ENCODE measurements at places on chromosomes 12 and 14.

- peak; percentile 36 for DNase-seq
Observed at GRCh38 chr14:73718418-73719251, 4.5 kb upstream of the PNMA1 start.

- no peak for DNase-seq
Observed at GRCh38 chr12:14611640-14612203, 44.0 kb upstream of the PLBD1 start.

- DNase-seq: no peak
Observed at GRCh38 chr12:48356041-48356768, 5.5 kb upstream of the ZNF641 start.

DNA sequence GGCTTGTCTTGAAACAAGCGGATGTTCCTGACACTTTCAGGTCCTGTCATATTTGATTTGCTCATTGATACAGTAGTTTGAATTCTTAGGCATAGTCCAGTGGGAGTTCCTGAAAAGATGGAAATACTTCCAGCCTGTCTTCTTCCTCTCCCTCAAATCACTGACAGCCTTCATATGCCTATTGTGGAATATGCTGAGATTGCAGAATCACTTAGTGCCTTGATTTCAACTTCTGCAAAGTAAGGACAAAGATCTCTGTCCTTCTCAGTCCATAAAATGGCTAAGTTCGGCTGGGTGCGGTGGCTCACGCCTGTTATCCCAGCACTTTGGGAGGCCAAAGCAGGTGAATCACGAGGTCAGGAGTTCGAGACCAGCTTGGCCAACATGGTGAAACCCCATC lies 6.7 kb upstream of the PYGL start:
- no peak for DNase-seq

- no peak for DNase-seq
Observed at GRCh38 chr14:40252817-40253447, 820.7 kb upstream of the FBXO33 start.

GRCh38 chr12:103499571-103499970 lies 3.8 kb upstream of the C12orf42 start:
- no peak for DNase-seq

GRCh38 chr14:70821584-70822529 lies 12.5 kb upstream of the MAP3K9 start:
- peak; percentile 39 for DNase-seq

DNA sequence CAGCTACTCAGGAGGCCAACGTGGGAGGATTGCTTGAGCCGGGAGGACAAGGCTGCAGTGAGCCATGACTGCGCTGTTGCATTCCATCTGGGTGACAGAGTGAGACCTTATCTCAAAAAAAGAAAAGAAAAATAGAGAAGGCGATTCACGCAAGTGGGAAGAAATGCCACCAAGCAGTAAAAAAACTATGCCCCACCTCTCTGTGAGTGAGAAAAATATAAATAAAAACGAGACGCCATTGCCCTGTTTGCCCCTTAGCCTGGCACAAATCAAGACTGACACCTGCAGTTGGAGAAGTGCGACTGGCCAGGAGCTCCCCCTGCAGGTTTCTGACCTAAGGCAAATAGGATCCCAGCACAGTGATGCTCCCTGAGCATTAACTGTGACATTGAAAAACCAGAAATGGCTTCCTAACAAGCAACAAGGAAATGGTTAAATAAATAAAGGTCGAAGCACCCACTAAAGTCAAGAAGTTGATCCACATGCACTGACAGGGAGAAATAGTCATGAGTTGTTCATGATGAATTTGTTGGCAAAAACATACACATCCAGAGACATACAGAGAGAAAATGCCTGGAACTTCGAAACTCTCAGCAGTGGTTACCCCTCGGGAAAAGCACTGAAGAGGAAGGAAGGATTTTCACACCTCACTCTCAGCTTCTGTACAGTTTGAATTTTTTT lies 21.1 kb downstream of the GSC start:
- DNase-seq: no peak

DNA sequence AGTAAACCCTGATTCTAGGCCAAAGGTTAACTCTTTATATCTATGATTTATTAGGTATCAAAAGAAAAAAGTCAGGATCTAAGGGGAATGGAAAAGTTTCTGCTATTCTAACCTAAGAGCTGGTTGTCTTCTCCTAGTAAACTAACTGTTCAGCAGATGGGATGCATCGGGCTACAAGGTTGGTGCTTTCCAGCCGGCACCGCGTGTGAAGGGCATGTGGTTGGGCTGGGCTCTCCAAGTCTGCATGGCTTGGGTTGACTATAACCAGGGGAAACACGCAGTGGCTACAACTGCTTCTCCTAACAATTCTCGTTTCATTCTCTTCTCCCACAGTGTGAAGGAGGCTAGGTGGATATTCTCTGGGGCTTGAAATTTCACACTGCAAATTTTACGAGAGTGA lies 354.5 kb downstream of the APAF1 start:
- no peak for DNase-seq

GRCh38 chr14:68243450-68244010 lies 424.0 kb downstream of the RAD51B start:
- no peak for DNase-seq

DNA sequence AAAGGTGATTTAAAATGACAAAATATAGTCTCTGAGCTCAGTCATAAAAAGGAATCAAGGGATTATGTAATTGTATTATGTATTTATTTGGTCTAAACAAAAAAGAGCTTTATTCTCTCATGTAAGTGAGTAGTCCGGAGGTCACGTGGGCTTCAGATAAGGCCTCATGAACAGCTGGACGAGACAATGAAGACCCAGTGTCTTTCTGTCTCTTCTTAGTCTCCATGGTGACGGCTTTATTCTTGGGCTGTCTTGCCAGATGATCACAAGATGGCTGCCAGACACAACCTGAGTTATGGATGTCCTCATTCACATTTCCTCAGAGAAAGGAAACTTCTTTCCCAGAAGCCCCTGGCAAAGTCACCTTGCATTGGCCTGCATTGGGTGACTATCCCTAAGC lies 98.6 kb downstream of the ARF6 start:
- no peak for DNase-seq

GRCh38 chr12:112359290-112359689 lies 22.9 kb downstream of the HECTD4 start:
- DNase-seq: no peak

DNA sequence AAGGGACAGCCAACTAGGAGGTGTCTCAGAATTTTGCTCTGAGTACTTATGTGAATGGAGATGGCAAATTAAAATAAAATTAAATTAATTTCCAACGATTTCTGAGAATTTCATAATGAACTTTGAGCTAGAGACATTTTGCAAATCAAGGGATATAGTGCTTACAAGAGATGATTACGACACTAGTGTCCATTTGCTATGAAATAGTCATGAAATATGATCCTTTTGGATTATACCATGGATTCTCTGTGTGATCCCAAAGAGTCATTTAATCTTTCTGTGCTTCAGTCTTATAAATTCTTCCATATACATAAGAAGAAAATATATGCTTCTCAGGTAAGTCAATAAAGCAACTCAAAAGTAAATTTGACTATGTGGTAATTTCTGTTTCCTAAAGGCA lies 240.6 kb downstream of the SLC25A21 start:
- DNase-seq: no peak

DNA sequence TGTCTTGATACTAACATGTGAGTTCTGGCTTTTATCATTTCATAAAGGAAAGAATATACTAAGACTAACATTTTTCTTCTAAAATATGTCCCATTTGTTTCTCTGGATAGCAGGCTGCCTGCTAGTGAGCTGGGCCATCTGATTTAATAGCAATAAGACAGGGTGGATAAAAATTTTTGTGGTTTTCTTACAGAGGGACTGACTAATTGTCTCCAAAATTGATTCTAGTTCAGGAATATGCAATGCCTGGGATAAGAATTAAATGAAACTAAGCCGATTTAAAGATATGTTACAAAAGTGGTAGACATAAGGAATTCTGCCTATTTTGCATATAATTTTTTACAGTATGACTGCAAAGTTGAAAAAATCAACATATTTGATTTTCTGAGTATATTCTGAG lies 252.9 kb upstream of the NAV3 start:
- no peak for DNase-seq

GRCh38 chr14:89351221-89351515 lies 65.9 kb downstream of the FOXN3 start:
- DNase-seq: no peak

- DNase-seq: no peak
Observed at GRCh38 chr14:73797543-73798265, 53.9 kb upstream of the PTGR2 start.

GRCh38 chr12:108799401-108800243 lies 57.8 kb downstream of the SSH1 start:
- no peak for DNase-seq

DNA sequence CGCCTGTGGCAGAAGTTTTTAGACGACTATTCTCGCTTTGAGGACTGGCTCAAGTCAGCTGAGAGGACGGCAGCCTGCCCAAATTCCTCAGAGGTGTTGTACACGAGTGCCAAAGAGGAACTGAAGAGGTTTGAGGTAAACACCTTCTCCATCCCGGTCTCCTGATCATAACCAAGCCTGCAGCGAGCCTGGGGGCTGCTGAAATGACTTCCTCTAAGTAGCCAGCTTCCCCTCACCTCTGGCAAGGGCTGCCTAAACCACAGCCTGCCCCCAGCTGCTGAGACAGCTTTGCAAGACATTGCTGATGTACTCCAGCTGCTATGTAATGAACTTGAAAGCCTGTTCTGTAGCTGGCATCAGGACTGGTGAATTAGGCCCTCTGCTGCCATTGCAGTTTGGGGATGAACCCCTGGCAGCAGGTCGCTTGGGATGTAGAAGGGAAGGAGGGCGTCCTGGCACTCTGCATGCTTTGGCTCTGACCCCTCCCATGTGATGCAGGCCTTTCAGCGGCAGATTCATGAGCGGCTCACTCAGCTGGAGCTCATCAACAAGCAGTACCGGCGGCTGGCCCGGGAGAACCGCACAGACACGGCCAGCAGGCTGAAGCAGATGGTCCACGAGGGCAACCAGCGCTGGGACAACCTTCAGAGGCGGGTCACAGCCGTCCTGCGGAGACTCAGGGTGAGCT lies 84.6 kb downstream of the ESR2 start:
- DNase-seq: no peak

DNA sequence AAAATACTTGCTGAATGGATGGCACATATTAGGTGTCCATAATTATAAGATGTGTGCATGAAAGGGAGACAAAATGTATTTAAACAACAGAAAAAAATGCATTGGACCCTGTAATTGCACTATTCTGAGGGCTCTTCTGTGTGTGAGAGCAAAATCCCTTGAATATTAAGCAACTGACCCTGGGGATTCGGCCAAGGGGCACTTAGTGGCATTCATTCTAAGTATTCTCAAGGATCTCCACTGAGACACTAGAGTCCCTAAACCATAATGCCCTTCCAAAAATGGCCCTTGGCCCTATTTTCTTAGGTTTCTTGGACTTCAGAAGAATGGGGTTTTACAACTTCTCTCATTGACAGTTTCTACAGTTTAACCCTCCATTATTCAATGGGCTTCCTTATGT lies 388.6 kb downstream of the GLT1D1 start:
- no peak for DNase-seq

DNA sequence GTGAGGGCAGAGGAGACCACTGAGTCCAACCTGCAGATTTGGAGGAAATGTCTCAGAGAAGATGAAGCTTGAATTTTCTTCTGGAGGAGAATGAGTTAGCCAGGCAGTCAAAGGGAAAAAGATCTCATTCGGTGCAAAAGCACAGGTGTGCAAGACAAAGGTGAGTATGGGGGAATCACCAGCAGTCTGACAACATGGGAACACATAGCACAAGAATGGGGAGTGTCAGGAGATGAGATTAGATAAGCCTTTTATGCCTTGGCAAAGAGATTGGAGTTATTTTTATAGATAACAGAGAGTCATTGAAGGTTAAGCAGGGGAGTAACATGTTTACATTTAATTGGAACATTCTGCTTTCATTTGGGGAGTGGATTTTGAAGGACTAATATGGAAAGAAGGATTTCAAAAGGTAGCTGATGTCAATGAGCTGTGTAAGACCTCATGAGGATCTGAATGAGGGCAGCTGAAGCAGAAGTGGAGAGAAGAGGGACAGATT lies 171.3 kb upstream of the NTF3 start:
- no peak for DNase-seq

DNA sequence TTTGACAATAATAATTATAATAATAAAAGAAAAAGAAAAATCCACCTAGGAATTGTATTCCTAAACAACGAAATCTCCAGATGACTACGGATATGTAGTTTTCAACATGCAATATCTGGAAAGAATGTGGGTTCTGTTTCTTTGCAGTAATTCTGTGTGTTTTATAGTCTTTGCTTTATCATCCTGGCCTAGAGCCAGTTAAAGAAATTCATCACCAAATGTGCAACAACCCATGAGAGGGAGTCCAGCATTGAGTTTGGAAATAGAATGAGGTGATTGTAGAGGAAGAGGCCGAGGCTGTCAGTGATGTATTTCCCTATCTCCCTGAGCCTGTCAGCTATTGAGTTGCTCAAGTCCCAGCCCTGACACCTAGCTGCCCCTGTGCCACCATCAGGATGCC lies 200.5 kb upstream of the DCN start:
- DNase-seq: no peak

GRCh38 chr14:23174296-23175184 lies 8.9 kb downstream of the SLC7A8 start:
- peak; percentile 81 for DNase-seq

- no peak for DNase-seq
Observed at GRCh38 chr12:92007787-92008186, 137.9 kb downstream of the BTG1 start.

GRCh38 chr12:123478762-123479161 lies 20.8 kb downstream of the SNRNP35 start:
- DNase-seq: peak; percentile 91

GRCh38 chr14:59811815-59812214 lies 58.8 kb downstream of the RTN1 start:
- DNase-seq: no peak

GRCh38 chr14:89110110-89110509 lies 285.7 kb downstream of the TTC8 start:
- no peak for DNase-seq

DNA sequence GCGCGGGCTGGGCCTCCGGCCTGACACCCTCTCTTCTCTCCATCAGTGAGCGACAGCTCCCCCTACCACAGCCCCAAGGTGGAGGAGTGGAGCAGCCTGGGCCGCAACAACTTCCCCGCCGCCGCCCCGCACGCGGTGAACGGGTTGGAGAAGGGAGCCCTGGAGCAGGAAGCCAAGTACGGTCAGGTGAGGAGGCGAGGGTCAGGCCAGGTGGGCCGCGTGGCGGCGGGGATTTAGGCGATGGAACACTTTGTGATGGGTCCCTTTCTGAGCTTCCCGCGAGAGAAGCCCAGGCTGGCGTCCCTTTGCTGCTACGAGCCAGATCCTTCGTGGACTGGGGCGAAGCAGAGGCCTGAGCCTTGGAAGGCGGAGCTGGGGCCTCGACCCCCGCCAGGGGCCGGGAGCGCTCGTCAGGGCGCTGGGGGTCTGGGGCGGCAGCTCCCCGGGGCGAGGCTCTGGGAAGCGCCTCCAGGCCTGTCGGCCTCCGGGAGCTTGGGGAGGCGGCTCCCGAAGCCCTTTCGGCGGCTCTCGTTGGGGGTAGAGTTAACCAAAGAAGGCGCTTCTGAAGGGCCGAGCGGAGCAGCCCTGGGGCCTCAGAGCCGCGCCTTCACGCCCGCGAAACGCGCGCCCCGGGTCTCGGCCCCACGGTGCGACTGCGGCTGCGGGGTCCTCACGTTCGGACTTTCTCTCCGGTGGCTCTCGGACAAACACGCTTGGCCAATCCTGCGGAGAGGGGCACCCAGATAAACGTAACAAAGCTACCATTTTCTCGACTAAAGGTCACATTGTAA lies 5.0 kb downstream of the PAX9 start:
- DNase-seq: no peak

All from putamen (tissue), 1 donor.